AG04449 (cell line): ENCODE measurements at places on chromosomes 2 and 18.

DNA sequence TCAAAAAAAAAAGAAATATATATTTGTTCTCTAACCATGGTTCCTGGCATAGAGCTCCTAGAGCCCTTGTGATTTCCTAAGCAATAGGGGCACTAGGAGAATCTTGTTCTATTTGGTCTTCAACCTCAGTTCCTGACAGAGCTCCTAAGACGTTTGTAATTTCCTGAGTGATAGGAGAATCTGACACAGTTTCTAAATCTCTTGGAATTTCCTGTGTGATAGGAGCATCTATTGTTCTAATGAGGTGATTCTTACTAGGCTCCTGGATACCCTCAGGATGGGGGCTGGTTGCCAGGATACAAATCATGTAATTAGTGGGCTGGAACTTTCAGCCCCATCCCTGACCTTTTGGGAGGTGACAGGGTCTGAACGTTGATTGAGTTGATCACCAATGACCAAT lies 245.8 kb downstream of the ZEB2 start:
- DNase-seq, result no peak

DNA sequence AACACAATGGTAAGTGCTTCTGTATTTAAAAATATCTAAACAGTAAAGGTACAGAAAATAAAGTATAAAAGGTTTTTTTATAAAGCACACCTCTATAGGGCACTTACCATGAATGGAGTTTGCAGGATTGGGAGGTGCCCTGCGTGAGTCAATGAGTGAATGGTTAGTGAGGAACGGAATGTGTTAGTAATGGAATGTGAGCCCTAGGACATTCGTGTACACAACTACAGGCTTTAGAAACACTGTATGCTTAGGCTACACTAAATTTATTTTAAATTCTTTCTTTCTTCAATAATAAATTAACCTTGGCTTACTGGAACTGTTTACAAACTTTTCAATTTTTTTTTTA lies 337.9 kb upstream of the SLC39A10 start:
- peak; percentile 17 for DNase-seq

GRCh38 chr2:58030771-58031170 lies 15.8 kb upstream of the VRK2 start:
- DNase-seq, result no peak

DNA sequence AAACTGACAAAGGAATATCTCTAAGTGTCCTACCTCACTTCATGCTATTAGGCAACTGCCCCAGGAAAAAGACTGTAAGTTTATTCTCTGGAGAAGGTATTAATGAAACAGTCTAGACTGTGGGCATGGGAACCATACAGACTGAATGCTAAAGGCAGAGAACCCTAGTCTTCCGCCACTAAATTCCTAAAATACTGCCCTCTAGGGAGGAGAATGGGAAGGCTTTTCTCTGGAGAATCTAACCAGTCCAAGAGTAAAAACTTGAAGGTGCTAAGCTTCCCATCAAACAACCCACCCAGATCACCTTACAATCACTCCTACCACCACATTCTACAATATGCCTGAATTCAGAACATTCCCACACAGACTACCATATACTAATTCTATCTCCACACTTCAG lies 3.4 kb downstream of the SRBD1 start:
- no peak for DNase-seq

DNA sequence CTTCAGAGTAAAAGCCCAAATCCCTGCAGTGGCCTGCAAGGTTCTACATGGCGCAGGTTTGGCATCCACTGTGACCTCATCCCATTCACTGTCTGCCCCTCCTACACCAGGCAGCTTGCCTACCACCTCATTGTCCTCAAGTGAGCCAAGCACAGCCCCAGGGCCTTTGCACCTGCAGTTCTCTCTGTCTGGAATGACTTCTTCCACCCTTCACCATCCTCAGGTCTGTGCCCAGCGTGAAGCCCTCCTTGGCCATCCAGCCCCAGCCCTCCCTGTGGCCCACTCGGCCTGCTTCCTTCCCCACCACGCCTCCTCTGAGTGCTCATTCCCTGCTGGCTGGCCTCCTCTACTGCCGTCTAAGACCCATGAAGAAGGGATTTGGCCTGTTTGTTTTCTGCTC lies 32.6 kb upstream of the UBE2F start:
- no peak for DNase-seq

DNA sequence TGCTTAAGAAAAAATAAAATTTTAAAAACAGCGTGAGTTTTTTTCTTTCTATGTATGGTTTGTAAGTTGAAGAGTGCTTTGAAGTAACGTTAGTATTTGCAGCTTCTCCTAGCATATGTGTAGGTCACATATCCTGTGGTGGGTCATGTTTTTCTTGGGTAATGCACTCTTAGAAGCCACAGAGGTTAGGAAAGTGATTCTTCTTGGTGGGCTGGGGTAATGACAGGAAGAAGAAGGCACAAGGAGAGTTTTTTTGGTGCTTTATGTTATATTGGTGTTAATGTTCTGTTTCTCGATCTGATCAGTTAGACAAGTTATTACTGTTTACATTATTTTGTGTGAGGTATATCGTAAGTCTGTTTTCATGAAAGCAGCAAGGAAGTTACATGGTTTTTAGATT lies 109.0 kb downstream of the ICA1L start:
- DNase-seq, result no peak

DNA sequence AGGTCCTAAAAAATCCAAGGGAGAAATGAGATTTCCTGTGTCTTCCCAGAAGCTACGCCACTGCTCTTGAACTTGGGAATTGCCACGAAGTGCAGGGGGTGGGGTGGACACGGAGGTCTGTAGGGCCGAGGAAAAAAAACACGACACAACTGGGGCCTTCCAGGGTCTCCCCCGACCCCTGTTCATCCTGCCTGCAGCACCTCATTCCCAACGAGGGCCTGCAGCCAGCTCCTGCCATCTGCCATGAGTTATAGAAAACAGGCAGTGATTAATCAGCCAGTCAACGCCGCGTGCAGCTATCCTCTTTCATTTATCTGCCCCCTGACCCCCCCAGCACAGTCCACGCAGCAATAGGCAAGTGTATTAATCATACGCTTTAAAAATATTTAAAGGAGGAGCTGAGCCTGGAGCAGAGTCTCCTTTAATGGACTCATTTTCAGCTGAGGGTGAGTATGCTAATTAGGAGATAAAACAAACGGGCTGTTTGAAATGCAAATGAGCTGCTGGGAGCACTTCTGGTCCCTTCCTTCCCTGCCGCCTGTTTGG lies 209.9 kb downstream of the TFCP2L1 start:
- peak; percentile 77 for DNase-seq

- DNase-seq, result no peak
These were observed 9.5 kb upstream of the KLHL29 start for GRCh38 chr2:23375448-23375847.

DNA sequence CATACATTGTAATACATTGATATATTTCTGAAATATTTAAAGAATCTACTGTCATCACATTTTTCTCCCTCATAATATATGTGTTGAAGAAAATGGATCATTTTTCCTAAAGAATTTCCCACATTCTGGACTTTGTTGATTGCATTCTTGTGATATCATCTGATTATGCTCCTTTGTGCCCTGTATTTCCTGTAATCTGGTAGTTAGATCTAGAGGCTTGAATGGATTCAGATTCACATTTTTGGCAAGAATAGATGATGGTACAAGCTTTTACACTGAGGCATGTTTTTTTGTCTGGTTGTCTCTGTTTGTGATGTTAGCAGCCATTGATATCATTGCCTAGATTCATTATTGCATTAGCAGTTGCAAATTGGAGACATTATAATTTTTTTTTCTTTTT lies 13.4 kb downstream of the UBXN2A start:
- no peak for DNase-seq

- DNase-seq, result no peak
These were observed 378.8 kb upstream of the ETAA1 start for GRCh38 chr2:67018301-67018700.

- peak; percentile 63 for DNase-seq
These were observed 34.9 kb downstream of the KDM3A start for GRCh38 chr2:86476092-86476491.

DNA sequence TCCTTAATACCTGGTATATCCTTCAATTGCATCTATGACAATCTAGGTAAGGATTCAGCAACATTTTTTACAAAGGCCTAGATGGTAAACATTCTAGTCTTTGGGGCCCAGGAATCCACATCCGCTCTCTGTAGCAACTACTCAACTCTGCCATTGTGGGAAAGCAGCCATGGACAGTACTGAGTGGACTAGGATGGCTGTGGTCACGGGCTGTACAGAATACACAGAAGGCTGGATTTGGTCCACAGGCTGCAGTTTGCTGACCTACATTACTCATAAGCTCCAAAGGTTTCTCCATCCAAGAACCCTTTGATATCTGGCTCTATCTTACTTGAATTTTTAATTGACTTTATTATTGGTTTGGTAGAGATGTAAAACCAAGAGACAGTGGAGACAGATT lies 418.3 kb upstream of the LRRTM1 start:
- no peak for DNase-seq

DNA sequence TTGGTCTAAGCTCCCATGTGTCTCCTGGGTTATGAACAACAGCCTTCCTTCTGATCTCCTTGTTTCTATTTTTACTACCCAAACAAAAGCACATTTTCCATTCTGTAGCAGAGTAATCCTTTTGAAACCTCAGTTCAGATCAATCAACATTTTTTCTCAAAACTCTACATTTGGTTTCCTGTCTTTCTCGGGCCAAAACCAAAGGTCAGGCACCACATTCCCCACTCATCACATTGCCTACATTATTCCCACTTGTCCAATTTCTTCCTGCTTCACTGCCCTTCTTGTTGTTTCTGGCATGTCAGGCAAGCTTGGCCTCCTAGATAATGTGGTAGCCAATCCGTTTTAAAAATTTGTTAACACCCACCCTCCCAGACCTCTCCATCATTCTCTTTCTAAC lies 196.8 kb downstream of the PPP1R1C start:
- DNase-seq, result no peak

DNA sequence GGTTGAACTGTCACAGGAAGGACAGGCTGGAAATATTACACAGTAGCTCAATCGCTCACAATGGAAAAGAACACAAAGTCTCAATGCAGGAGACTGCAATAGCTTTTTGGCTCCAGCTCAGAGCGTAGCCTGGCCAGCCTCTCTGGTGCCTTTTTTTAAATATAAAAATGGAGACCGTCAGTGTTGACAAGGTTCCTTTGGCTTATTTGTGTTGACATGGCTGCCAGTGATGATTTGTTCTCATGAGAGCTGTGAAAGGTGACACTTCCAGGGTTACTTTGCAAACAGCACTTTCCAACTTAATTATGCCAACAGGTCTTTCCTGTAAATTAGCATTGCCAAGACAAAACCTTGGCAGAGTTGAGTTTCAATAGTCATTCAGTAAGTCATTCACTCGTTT lies 70.8 kb downstream of the KCNE4 start:
- no peak for DNase-seq

GRCh38 chr18:29874519-29875098 lies 1167.9 kb downstream of the DSC3 start:
- DNase-seq, result no peak

DNA sequence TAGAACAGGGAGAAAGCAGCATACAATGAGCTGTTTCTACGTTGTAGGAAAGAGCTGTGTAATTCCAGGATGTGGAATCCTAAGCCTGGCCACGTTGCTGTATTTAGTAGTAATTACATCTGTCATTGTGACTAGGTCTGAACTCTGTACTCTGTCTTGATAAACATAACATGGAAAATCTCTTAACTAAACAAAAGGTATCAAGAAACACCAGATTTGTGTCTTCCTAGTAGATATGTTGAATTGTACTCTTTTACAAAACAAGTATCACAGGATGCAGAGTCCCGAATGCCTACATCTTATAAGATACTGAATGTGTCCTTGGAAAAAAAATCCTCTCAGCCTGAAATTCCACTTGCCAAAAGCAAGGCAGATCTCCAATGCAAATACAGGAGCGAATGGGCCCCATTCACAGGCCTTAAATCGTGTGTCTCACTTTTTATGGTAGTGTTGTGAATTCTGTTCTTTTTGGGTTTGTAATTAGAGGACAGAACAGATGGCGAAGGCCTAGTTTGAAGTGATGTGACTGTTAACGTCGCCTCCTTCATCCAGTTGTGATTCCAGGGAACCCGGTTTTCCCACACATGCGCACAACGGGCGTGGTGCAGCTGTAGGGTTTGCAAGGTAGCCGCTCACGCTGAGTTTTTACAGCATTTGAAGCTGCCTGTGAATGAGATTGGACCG lies 246.5 kb downstream of the GBX2 start:
- no peak for DNase-seq

DNA sequence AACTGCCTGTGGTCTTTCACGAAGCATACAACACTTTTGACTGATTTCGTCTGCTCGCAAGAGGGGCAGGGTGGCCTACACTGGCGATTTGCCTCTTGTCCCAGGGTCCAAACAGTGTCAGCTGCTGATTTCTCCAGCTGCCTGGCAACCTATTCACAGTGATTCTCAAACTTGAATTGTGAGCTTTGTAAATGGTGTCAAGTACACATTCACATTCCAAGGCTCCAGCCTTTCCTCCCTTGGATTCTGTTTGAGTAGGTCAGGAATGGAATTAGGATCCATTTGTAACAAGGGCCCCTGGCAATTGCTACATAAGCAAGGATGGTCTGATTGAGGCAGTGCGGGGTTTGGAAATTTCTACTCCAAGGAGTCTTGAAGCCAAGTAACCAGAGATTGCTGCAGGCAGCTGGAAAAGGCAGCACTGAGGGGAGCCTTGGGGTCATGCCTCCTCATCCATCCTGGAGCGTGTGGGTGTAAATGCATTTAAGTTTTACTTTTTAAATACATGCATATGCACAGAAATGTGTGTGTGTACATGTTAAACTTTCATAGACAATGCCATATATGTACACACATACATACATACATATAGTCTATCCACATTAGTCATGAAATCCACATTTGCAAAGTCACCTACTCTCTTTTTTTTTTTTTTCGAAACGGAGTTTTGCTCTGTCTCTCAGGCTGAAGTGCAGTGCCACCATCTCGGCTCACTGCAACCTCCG lies 86.8 kb upstream of the UXS1 start:
- no peak for DNase-seq

DNA sequence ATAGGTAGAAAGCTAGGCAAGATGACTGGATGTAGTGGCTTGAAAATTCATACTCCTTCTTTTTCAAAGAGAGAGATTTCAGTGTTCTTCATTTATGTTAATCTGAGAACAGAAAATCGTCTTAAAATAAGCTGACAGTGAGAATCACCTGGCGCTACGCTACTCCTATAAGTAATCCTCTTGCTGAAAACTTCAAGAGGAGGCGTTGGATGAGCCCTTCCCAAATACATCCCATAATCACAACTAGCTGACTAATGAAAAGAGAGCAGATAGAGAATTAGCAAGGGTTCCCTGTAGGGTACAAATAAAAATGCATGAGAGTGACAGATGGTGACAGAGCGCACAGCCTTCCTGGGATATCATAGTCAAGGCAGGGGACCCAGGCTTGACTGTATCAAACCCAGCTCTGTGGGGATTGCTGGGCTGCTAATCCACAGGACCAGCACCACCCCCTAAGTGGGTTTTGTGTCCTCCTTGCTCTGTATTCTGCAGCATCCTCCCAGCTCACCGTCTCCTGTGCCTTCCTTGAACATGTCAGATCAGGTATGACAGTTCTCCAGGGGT lies 280.2 kb downstream of the SP3 start:
- no peak for DNase-seq

- no peak for DNase-seq
These were observed 81.5 kb downstream of the PRPF40A start for GRCh38 chr2:152635635-152636298.
